Mucosa of descending colon (tissue), 3 donors: ENCODE measurements at places on chromosomes 5 and 9. TPM values are rescaled to one million over a fixed set of nuclear protein-coding genes. Genes with fewer than 3 reads are reported as not detected.

The FST gene
- 2.8 TPM for total RNA-seq

The TRIM23 gene
- 5.5 TPM for total RNA-seq

The ITGA1 gene
- total RNA-seq: 207 TPM

DNA sequence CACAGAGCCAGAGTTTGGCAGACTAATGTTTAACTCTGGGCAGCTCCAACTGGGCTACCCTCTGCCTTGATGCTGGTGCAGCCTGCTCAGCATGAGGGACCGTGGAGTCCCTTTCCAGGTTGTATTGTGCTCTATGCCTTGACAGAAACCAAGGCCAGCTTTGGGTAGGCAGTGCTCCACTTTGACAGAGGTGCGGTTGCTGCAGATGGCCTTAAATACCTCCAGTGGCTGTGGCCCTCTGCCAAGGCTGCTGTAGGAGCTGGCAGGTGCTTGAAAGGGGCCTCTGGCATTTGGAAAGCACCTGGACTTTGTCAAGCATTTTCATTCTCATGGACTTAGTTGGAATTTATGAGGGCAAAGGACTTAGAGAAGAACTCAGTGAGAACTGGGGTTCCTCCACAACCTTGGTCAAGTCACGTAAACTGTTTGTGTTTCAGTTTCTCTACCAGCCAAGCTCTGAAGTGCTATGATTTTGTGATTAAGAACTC lies 249.7 kb upstream of the ZNF462 start:
- DNase-seq: peak; percentile 54

- no peak for DNase-seq
Measured at GRCh38 chr5:136205061-136205702, 12.2 kb upstream of the SMIM32 start.

GRCh38 chr5:68426586-68426985 lies 211.0 kb downstream of the PIK3R1 start:
- DNase-seq: no peak

- no peak for DNase-seq
Measured at GRCh38 chr9:132144708-132145365, 17.0 kb upstream of the NTNG2 start.

- DNase-seq: no peak
Measured at GRCh38 chr9:113542006-113542405, 78.5 kb downstream of the RGS3 start.

- no peak for DNase-seq
Measured at GRCh38 chr9:77271023-77271690, 93.8 kb downstream of the VPS13A start.

- DNase-seq: no peak
Measured at GRCh38 chr5:133423011-133423617, 189.2 kb downstream of the FSTL4 start.

- no peak for DNase-seq
Measured at GRCh38 chr9:135698767-135699166, 514 bp downstream of the SOHLH1 start.

- DNase-seq: no peak
Measured at GRCh38 chr5:179165421-179166170, 105.4 kb downstream of the ZNF354C start.

DNA sequence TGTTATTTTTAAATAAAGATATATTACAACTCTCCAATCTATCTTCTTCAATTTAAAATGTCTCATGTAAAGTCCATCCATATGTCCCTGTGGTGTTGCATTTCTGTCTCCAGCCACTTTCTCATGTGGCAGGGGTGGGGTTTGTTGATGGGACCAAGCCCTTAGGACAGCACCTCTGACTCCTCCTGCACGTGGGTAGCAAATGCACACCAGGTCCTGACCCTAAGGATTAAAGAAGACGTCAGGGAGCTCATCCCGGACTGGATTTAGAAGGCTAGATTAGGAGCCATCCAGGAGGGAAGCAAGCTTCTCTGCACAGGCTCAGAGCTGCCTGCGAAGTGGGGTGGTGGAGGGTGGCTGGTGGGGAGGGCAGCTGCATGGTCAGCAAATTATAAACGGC lies 38.9 kb upstream of the FAM120AOS start:
- no peak for DNase-seq

DNA sequence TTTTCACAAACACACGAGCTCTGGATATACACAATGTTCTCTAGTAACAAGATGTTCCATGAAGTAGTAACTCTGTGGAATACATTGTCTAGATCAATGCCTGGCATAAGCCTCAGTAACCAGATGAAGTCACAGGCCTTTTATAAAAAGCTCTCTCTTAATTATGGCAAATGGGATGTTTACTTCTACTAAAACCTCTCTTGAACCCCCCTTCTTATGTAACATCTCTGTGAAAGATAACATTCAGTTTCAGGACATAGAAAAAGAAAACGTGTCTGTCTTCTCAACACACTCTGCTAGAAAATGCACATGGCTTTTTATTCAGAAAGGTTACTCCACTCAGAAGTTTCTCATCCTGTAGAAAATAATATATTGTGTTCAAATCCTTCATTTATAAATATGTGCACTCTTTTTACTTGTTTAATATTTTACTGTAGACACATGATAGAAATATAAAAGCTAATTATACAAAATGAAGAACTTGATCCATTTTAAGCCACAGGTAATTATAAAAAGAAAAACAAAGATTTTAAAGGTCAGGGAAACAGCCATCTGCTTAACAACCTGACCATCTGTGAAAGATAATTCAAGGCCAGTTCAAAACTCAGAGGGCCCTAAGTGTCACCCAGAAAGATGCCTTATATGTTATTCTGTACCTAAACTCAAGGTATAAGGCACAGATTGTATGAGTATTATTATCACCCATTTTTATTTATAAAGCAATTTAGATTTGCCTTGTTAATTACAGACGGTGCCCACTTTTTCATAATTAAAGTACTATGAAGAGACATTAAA lies 812.0 kb downstream of the CDH18 start:
- no peak for DNase-seq
